ENCODE measurements at places on chromosomes 4 and X. TPM values are rescaled to one million over a fixed set of nuclear protein-coding genes. Genes with fewer than 3 reads are reported as not detected.

The SPANXB1 gene
- not detected for total RNA-seq

The CNGA1 gene
- not detected for total RNA-seq

The UBE2K gene
- total RNA-seq = 78.6 TPM

The MAGEB1 gene
- not detected for total RNA-seq

The PABPC5 gene
- 2.1 TPM for total RNA-seq

The ABCD1 gene
- total RNA-seq = 18.5 TPM

The HERC5 gene
- 8.0 TPM for total RNA-seq

The PPAT gene
- total RNA-seq = 9.5 TPM

The CCDC120 gene
- total RNA-seq = 11.9 TPM

The FGG gene
- total RNA-seq = 11.2 TPM

The ENOX2 gene
- 12.8 TPM for total RNA-seq

The ETDB gene
- not detected for total RNA-seq

The BTK gene
- 17.9 TPM for total RNA-seq

The DMD gene
- 17.2 TPM for total RNA-seq

The TRIM60 gene
- not detected for total RNA-seq

The SH3TC1 gene
- total RNA-seq = 46.1 TPM

The CYP2U1 gene
- total RNA-seq = 5.3 TPM

The FABP2 gene
- total RNA-seq = not detected

The ENPEP gene
- total RNA-seq = 8.5 TPM

The DRP2 gene
- 0.08 TPM for total RNA-seq

The GPR78 gene
- 0.08 TPM for total RNA-seq

The TMEM35A gene
- 1.2 TPM for total RNA-seq

The CPEB2 gene
- 27.7 TPM for total RNA-seq

The PTCHD1 gene
- 0.35 TPM for total RNA-seq

The KIT gene
- total RNA-seq = 10.9 TPM

The MAP7D2 gene
- 0.45 TPM for total RNA-seq

The TCEAL6 gene
- total RNA-seq = not detected

The SAP30 gene
- total RNA-seq = 10.2 TPM

The ZNF141 gene
- total RNA-seq = 16.5 TPM

The ACOX3 gene
- total RNA-seq = 22.5 TPM

The SMIM43 gene
- 1.0 TPM for total RNA-seq

The KDR gene
- 34.9 TPM for total RNA-seq

The ADAD1 gene
- not detected for total RNA-seq

The F8 gene
- total RNA-seq = 27.4 TPM

The SFRP2 gene
- total RNA-seq = 73.9 TPM

The CISD2 gene
- total RNA-seq = 30.6 TPM

The RAB41 gene
- not detected for total RNA-seq

The SSX2B gene
- not detected for total RNA-seq

The C4orf36 gene
- 2.1 TPM for total RNA-seq

The ASB9 gene
- 2.7 TPM for total RNA-seq

The HMGB3 gene
- 43.6 TPM for total RNA-seq

The CD99L2 gene
- total RNA-seq = 38.9 TPM

The COX18 gene
- total RNA-seq = 14.6 TPM

The DDX53 gene
- not detected for total RNA-seq

The SMR3B gene
- total RNA-seq = not detected

The CENPVL1 gene
- not detected for total RNA-seq

The HMX1 gene
- not detected for total RNA-seq

The NUP62CL gene
- 1.1 TPM for total RNA-seq

The MCF2 gene
- 0.23 TPM for total RNA-seq

The SOD3 gene
- 236 TPM for total RNA-seq

The GALNT7 gene
- total RNA-seq = 27.5 TPM

The FAM9B gene
- total RNA-seq = 0.16 TPM

The SHROOM3 gene
- 96.9 TPM for total RNA-seq

The CFI gene
- total RNA-seq = 115 TPM

The SLC4A4 gene
- total RNA-seq = 17.0 TPM
